ENCODE measurements at places on chromosomes 2 and 18.
A peak's percentile ranks its signal among the peaks of the same experiment; 100 is the strongest.

DNA sequence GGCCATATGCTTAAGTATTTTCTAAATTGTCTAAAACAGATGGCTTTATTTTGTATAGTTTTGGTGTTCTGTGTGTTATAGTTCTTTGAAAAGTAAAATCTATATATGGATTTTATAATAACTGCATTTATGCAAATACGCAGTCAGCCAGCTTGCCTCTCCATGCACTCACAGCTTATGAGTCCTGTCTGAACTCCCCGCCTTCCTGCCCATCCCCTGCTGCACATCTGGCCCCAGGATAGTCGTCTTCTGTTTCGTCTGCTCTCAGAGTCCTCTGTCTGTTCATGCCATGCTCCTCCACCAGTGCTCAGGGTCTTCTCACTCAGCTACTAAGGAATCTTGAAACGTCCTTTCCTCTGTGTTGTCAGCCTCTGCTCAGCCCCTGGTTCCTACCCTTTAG lies 28.2 kb upstream of the ANKRD62 start:
- DNase-seq, result no peak

DNA sequence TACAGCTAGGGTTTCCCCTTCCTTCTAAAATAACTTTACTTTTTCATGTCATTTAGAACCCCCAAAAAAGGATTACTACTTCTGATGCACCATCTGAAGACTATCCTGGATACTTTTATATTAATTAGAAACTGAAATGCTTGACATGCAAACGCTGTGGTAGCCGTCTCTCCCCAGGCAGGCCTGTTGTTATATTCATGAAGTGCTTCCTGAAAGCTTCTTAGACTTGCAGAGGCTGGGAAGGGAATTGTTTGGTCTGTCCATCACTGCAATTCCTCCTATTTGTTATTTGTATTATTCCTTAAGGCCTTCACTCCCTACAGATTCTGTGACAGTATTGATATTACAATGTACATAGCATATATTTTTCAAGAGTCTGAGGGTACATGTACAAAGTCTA lies 370.2 kb downstream of the NRXN1 start:
- no peak for DNase-seq

- DNase-seq, result no peak
These were observed 22.7 kb downstream of the MGAT5 start for GRCh38 chr2:134276381-134277172.

DNA sequence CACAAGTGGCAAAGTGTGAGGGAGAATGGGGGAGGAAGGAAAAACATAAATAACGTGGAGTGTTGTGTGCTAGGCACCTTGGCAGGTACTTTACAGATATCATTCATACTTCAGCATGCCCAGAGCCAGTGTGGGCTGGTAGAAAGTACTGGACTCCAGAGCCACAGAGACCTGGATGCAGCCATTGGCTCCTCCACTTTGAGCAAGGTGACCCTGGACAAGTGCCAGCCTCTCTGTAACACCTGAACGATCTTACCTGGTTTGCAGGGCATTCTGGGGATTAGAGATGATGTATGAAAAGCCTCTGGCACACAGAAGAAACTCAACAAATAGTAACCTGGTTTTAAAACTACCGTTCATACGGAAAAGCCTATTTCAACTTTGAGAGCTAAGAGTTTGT lies 6.3 kb downstream of the LOXHD1 start:
- no peak for DNase-seq

- DNase-seq, result no peak
These were observed 208.5 kb upstream of the SPOPL start for GRCh38 chr2:138293045-138293444.

DNA sequence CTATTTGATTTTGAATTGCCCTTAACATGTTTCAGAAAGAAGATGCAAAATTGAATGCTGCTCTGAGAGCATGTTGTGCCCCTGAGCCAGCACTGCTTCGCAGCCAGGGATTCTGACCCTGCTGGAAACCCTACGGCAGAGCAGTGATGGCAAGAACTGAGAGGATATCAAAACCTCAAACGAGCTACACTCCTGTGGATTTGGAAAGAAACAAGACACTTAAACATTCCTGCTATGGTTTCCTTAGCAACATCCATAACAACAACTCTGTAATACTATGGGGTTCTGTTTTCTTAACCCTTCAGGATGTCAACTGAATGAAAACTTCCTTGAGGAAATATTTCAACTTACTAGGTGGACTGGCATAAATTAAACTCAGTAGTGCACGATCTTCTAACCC lies 649.1 kb downstream of the NYAP2 start:
- DNase-seq, result no peak

GRCh38 chr18:74251297-74252038 lies 40.3 kb downstream of the CYB5A start:
- DNase-seq, result no peak

- DNase-seq, result no peak
These were observed 154.1 kb downstream of the BAZ2B start for GRCh38 chr2:159462201-159462785.

GRCh38 chr2:27261926-27262298 lies 935 bp downstream of the SLC30A3 start:
- no peak for DNase-seq

DNA sequence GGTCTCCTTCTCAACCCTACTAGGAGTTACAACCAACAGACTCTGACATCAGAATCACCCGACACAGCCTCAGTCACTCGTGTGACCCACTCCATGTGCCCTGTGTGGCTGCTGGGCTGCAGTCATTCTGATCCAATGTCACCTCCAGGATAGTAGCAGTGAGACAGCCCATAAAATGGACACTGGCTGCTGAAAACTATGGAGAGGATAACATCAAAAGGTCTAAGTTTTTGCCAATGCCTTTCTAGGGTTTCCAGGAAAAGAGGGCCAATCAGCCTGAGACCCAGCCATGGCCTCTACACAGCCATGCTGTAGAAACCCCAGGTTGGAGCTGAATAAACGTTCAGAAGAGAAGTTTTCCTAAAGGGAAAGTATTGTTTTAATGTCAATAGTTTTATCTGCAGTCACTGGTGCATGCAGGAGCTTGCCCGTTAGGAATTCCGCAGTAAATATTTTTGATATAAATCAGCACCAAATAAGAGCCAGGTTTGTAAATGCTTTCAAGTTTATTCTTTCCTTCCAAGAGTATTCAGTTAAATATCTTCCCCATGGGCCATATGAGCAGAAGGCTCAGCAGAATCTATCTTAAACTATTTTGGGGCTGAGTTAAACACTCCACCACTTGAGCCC lies 92.2 kb upstream of the PID1 start:
- no peak for DNase-seq

DNA sequence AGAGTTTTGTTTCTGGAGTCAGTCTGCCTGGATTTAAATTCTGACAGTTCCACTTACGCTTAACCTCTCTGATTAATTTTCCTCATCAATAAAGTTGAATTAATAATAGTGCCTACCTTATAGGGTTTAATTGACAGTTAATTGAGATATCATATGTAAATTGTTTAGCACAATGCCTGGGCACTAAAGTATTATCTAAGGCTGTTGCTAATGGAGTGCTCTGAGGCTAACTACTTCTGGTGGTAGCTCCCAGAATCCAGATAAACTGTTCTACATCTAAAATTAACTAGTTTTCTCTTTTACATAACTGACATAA lies 185.6 kb upstream of the STON1 start:
- no peak for DNase-seq

GRCh38 chr2:168350380-168350779 lies 103.0 kb upstream of the STK39 start:
- DNase-seq, result no peak

DNA sequence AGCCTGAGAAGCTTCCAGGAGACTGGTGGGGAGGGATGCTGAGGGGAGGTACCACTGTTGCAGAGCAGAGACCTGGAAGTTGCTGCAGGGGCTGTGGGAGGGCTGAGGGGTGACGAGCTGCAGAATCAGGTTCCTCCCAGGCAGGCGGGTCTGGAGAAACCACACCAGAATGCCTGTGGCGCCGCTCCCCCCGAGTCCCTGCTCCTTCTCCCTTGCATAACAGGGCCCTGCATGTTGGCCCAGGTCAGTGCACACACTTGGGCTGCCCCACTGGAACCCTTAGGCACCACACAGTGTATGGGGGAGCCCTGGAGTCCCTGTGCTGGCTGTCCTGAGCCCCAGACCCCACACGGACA lies 60.4 kb downstream of the ARL4C start:
- no peak for DNase-seq

- DNase-seq, result no peak
These were observed 117.2 kb upstream of the CDH20 start for GRCh38 chr18:61216051-61216450.

- no peak for DNase-seq
These were observed 78.7 kb downstream of the ABCA12 start for GRCh38 chr2:215059724-215060123.

- no peak for DNase-seq
These were observed 72.6 kb downstream of the ACTR2 start for GRCh38 chr2:65300134-65300760.

- DNase-seq, result no peak
These were observed 92.9 kb downstream of the NEDD4L start for GRCh38 chr18:58136879-58137278.

DNA sequence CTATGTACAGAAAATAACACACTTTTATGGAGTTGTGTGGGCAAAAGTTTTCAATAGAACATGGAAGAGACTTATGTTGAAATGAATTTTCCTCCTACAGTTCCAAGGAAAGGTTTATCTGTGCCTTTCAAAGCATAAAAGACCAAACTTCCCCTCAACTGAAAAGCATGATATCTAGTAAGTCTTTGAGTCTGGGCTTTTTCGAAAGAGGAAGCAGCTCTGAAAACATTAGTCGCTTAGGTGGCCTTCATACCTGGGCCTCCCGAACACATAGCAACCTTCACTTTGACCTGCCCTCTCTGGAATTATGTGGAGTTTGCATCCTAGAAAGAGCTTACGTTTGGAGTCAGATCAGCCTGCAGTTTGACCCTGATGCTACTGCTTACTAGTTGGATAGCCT lies 4.8 kb upstream of the CAPN14 start:
- no peak for DNase-seq

DNA sequence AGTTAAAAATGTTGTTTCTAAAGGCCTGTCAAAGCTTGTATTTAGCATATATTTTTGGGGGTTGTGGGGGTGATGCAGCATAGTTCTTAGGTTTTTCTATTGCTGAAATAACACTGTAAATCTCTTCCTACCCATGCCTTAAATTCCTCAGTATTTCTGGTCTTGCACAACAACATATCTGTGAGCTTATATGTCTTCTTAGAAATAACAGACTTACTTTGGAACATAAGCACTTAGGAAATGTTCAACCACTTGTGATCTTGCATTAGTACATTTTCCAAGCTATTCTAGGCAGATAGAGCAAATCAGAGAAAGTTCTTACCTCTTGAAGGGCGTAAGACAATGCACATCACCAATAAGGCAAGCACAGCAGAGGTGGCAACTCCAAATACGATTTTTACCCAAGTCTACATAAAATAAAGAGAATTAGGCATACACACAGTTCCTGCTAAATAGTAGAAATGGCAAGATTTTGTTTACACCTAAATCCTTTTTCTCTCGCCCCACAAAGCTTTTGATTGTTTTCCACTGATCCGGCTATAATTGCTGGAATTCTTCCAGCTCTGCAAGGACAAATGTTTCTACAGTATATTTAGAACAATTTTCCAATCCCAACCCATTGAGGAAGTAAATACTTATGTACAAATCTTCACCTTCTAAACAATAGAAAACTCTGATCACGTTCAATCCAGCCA lies 512 bp downstream of the FAP start:
- no peak for DNase-seq

- DNase-seq, result no peak
These were observed 62.4 kb upstream of the TCF4 start for GRCh38 chr18:55650363-55650870.

GRCh38 chr2:173990970-173991819 lies 26.0 kb upstream of the SP3 start:
- DNase-seq, result no peak

- DNase-seq, result no peak
These were observed 49.2 kb downstream of the PKDCC start for GRCh38 chr2:42096869-42097591.

DNA sequence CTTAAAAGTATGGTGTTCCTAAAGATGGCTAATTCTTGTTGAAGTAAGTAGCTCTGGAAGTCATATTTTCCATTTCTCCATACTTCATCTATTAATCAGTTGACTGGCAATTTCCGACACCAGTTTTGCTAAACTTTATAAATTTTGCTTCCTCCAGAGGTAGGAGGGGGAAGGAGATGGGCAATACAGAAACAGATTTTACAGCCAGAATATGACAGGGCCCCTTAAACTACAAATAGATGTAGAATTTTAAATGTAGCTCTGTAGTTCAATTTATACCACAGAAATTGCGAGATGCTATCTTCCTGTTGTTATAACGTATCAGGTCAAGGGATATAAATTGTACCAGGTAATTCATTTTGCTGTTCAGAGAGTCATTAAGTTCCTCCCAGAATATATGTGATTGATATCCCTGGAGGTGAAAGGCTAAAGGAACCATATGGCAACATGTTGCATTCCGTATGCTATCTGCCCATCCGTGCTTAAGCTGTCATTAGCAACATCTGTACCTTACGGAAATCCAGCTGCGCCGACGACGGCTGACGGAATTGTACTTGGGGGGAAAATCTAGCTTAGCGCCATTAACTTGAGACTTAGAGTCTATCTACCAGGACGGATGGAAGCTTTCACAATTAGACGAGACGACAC lies 8.4 kb upstream of the NR4A2 start:
- peak; percentile 35 for DNase-seq

- no peak for DNase-seq
These were observed 14.0 kb downstream of the ITGA4 start for GRCh38 chr2:181471226-181471625.

GRCh38 chr2:69985688-69986087 lies 24.3 kb upstream of the ASPRV1 start:
- no peak for DNase-seq

DNA sequence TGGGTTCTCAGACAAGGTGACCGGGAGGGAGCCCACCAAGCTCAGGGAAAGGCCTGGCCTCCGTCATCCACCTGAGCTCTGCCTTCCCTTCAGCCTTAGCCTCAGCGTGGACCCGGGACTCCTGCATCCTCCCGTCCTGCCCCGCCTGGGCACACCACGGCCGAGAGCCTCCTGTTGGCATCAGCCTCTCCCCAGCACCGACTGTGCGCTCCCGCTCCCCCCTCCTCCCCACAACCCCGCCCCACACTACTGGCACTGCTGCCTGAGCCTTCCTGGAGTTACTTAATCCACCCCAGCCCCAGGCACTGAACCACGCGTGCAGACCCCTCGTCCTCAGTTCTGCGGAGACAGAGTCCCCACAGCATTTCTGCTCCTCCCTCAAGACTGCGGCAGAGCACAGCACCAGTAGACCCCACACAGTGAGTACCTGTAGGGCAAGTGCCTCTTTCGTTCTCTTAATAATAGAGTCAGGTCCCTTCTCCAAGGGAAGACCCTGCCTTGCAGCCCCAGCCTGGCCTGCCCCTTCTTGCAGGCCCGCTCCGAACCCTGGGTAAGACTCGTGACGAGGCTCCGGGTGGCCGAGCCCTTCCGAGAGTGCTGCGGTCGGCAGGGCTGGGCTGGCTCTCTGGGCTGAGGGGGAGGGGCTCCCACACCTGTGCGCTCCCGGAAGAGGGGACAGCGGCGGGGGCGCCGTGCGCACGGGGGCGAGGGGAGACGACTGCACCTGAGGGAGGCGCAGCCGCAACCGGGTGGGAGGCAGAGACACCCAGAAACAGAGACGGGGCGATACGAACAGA lies at the start of gene AMER3:
Gene AMER3 (plus strand): TSS at position 285 of the 797 bp plus-strand sequence. CDS start 6,533 bp downstream, outside the sequence.
- no peak for DNase-seq

- DNase-seq, result no peak
These were observed 62.4 kb upstream of the TNP1 start for GRCh38 chr2:216922175-216922780.

Data from NCI-H2081 treated with DMSO at 0.1 percent for 48 hours (cell line).